Neural progenitor cell (in vitro differentiated cells): ENCODE measurements at places on chromosomes 1 and 21. TPM values are rescaled to one million over a fixed set of nuclear protein-coding genes. Genes with fewer than 3 reads are reported as not detected.

LCE1F gene
- not detected in 2 replicates for total RNA-seq

PLXNA2 gene
- total RNA-seq, result 1.7 and 2.3 TPM in 2 replicates

KANK4 gene
- 0.40 TPM in 1 of 2 replicates, not detected in the other for total RNA-seq

HSD17B7 gene
- total RNA-seq, result 48.0 and 53.6 TPM in 2 replicates

KISS1 gene
- not detected in 2 replicates for total RNA-seq

PTCH2 gene
- total RNA-seq, result 0.09 TPM in 1 of 2 replicates, not detected in the other

DNA sequence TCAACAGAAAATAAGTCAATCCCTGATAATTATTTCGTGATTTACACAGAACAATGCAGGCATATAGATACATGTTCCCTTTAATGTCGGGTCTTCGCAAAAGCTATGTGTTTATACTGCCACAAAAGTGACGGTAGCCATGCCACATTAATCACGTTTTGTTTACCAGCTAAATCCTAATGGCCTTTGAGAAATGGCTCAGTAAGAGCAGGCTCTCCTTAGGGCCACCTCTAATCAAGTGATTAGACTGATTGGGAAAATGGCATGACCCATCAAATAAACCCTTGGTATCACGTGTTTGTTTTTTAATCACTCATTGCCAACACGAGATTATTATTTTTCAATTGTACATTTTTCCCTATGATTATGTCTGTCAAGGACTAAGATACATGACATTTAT is 102.0 kb upstream of the USP25 start:
- no peak for DNase-seq

DNA sequence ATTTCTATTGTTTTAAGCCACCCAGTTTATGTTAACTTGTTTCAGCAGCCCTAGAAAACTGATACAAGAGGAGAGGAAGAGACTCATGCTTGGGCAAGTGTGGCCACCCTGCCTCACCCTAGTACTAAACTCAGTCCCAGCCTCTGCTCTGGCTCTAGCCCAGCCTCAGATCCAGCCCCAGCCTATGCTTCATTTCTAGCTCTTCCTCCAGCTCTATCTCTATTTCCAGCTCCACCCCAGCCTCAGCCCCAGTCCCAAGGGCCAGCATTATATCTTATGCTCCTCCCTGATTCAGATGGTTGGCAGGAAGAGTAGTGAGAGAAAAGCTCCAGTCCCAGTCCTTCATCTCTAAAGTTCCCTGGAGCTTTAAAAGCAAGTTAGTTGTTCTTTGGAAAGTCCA is 535.5 kb downstream of the PTPRC start:
- DNase-seq, result no peak

DNA sequence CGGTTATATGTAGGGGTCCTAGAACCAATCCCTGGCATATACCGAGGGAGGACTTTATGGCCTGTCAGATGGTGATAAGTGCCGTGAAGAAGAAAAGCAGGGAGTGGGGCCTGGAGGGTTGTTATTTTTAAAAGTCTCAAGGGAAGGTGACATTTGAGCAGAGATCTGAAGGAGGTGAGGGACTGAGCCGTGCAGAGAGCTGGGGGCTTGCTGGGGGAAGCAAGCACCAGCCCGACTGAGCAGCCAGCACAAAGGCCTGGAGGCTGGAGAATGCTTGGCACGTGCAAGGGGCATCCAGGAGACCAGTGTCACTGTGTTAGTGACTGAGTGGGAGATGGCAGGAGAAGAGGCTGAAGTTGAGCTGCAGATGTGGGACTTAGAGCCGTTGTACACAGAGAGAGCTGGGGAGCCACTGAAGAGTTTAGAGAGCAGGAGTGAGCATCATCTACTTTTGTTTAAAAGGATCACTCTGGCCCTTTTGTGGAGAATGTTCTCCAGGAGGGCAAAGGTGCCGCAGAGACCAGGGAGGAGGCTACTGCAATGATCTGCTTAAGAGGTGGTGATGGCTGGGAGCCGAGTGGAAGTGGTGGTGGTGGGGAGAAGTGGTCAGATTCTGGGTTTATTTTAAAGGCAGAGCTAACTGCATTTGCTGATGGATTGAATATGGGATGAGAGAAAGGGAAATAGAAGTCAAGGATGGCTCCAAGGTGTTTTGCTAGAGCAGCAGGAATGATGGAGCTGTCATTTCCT is 31.2 kb downstream of the PTPRU start:
- DNase-seq, result no peak

DNA sequence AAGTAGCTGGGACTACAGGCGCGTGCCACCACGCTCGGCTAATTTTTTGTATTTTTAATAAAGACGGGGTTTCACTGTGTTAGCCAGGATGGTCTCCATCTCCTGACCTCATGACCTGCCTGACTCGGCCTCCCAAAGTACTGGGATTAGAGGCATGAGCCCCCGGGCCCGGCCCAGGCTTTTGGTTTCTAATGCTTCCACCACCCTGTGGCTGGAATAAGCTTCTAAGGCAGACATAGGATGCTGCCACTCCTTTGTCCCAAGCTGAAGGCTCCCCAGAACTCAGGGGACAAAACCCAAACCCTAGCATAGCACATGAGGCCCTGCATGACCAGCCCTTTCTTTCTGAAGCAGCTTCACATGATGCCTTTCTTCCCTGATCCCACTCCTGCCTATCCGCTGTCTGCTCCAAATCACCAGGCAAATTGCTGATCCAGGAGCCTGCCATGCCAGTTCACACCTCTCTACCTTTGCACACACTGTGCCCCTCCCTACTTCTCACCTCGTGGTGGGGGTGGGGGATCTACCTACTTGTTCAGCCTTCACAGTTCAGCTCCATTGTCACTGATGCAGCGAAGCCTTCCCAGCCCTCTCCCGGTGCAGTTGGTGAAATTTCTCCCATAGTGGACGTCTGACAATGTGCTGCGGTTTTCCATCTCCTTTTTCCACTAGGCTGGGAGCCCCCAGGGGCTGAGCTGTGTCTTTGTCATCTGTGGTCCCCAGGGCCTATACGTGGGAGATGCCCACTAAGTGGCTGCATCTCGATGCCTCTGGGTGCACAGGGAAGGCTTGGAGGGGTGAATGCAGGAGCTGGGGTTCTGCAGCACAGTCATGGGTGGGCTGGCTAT is 6.9 kb downstream of the PTPRU start:
- no peak for DNase-seq

DNA sequence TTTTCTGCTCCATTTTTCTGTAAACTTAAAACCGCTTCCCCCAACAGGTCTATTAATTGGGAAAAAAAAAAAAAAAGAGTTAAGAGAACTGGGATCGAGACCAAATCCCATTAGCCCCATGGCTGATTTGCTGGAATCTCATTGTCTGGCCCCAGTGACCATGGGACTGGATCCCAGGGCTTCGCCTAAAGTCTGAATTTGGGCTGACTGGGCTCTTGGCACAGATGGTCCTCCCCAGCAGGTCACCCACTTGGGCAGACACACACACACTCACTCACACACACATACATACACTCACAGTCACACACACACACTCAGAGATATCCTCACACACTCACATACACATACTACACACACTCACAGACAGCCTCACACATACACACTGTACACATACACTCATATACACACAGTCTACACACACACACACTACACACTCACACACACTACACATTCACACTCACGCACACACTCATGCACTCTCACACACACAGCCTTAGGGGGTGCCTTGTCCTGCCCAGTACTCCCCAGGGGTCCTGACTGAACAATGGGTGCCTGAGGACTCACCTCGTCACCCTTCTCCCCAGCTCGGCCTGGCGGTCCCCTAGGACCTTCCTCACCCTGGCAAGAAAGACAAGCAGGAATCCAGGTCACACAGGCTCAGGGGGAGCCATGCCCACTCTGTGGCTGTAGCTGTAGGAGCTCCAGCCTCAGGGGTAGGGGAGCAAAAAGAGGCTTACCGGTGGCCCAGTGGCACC is 7.5 kb downstream of the COL9A2 start:
- peak; percentile 94 for DNase-seq

DNA sequence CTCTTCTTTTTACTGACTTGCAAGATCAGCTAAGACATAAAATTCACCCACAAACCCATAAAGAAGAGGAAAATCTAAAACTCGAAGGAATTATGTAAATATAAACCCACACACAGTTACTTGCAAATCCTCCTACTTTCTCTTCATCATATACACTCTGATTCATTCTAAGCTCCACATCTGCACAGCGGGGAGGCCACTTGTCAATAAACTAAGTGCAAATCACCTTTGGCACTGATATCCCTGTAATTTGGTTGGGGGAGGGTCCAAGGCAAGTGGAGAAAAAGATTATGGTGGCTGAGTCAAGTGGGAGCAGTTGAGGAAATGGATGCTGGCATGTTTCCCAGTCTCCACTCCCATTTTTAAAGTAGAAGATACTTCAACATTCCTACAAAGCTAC is 596.5 kb downstream of the MATN1 start:
- no peak for DNase-seq

GRCh38 chr1:205710201-205711062 is 30.1 kb upstream of the SLC45A3 start:
- no peak for DNase-seq

GRCh38 chr1:52502789-52503188 is 50.1 kb downstream of the TUT4 start:
- DNase-seq, result no peak

- DNase-seq, result no peak
These were observed 472.0 kb upstream of the CHRM3 start for GRCh38 chr1:238914346-238914745.

GRCh38 chr1:2104621-2105427 is 54.6 kb downstream of the PRKCZ start:
- peak; percentile 41 for DNase-seq

- DNase-seq, result no peak
These were observed 10.6 kb upstream of the SLC19A1 start for GRCh38 chr21:45552696-45553391.

DNA sequence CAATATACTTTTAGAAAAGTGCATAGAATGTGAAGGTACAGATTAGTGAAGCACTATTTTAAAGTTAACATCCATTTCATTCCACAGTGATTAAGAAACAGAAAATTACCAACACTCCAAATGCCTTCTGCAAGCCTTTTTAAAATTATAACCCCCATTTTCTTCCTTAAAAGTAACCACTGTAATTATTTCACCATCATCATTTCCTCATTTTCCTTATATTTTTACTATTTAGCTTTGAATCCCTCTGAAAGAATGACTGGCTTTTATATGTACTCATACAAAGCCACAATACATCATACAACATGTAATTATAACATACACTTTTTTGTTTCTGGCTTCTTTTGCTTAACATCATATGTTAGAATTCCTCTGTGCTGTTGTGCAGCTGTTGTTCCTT is 6.5 kb upstream of the NEGR1 start:
- no peak for DNase-seq

DNA sequence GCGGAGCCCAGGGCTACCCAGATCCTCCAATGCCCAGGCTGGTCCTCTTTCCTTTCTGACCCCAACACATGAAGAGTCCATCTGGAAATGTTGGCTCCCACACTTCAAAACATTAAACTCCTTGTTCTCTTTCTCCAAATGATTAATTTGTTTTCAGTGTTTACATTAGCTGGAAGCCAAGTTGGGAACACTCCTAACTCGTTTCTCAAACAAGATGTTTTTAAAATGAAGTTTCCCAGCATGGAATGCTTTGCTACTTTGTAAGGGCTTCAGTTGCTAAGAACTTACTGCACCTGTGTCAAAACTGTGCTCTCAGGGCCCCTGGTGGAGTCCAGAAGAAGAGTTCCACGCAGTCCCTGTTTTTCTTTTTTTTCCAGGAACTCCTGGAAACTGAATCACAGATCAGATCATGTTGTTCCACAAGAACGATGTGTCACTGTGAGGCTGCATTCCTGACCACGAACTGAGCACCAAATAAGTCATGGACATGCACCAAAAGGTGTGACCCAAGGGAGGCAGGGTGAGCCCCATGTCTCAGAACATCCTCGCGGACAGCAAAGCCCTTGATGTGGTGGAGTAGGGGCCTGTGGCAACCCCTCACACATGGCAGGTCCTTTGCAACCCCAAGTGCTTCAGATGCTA is 257.3 kb downstream of the KCNJ6 start:
- DNase-seq, result no peak

- DNase-seq, result peak; percentile 89
These were observed 1.4 kb downstream of the TENT5B start for GRCh38 chr1:27011058-27011764.

DNA sequence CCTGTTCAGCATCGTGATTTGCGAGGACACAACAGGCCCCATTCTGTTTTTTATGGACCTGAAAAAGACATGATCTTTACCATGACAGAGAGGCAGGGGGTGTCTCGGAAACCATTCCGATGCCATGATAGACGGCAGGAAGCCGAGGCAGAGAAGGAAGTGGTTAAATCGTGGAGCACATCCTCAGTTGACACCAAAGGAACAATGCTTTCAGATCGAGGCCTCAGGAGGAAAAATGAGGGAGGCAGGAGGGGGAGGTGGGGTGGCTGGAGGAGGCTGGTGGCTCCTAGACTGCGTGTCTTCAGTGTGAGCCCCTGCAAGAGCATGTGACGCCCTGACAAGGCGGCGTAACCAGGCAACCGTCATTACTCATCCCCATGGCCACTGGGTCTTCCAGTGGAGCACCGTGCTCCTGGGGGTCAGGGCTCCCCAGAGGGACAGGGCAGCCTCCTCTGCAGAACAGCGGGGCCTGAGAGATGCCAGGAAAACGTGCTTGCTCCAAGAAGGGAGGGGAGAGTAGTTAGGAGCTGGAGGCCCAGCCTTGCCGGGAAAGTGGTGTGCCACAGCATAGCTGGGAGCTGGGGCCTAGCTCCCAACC is 172.8 kb upstream of the TMEM51 start:
- DNase-seq, result peak; percentile 36

DNA sequence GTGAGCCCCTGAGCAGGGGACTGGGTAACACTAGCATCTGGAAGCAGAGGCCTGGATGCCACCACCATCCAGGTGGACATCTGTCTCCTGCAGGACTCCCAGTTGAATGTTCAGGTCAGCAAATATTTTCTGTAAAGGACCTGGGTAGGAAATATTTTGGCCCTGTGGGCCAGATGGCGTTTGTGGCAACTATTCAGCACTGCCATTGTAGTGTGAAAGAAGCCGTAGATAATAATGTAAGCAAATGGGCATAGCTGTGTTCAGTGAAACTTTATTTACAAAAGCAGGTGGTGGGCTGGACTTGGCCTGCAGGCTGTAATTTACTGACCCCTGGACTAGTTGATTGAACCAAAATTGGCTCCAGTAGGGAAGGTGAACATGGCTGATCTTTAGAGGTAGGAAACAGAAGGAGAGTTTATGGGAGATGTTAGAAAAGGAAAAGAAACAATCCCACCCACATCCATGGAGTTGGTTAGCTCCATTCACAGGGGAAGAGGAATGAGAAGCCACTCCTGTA is 20.0 kb upstream of the CD101 start:
- no peak for DNase-seq

- no peak for DNase-seq
These were observed 212.4 kb downstream of the ZNF648 start for GRCh38 chr1:181849071-181849470.

- DNase-seq, result no peak
These were observed 26.1 kb downstream of the CFH start for GRCh38 chr1:196677781-196678509.

DNA sequence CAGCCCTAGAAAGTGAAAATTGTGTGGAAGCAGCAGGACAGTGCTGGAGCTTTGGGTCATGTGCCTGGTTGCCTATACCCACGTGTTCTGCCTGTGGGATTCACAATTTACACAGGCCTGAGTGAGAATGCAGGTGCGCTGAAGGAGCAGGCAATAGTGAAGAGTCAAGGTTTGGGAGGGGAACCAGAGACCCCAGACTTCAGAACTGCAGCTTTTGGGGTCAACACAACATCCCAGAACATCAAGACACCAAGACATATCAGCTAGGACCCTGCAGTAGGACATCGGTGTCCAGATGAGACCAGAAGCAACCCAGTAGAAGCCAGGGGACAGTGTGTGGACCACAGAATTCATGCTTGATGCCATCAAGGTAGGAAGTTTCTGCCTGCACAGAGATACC is 29.1 kb upstream of the CNIH3 start:
- no peak for DNase-seq

- no peak for DNase-seq
These were observed 187.9 kb downstream of the VAV3 start for GRCh38 chr1:107776900-107777663.
